ENCODE measurements at places on chromosomes 6 and 20.

GRCh38 chr20:63782051-63782471 lies 42.5 kb downstream of the SLC2A4RG start:
- DNase-seq: no peak

DNA sequence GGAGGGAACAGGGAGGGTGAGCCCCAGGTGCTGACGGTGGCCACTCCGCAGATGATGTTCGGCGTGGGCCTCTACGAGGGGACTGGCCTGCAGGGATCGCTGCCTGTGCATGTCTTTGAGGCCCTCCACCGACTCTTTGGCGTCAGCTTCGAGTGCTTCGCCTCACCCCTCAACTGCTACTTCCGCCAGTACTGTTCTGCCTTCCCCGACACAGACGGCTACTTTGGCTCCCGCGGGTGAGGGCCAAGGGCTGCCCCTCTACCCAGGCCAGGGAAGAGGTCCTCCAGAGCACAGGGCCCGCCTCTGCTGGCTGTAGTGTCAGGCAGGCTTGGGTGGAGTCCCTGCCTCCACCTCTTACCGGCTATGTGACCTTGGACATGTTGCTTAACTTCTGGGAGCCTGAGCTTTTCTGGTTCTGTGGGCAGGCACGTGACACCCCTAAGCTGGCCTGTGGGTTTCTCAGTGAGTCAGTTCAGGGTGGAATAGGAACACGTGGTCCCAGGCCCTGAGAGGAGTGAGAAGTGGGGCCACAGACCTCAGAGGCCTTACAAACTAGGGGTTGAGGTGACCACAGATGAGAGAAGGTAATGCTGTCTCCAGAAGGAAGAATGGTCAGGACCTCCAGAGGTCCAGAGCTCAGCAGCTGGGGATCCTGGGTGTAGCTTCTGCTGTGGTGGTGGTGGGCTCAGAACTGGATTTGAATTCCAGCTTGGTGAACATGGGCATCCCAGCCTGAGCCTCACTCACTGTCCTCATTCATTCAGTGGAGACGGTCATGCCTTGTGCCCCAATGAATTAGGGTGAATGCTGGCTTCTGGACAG lies 11.9 kb downstream of the PCIF1 start:
- no peak for DNase-seq

DNA sequence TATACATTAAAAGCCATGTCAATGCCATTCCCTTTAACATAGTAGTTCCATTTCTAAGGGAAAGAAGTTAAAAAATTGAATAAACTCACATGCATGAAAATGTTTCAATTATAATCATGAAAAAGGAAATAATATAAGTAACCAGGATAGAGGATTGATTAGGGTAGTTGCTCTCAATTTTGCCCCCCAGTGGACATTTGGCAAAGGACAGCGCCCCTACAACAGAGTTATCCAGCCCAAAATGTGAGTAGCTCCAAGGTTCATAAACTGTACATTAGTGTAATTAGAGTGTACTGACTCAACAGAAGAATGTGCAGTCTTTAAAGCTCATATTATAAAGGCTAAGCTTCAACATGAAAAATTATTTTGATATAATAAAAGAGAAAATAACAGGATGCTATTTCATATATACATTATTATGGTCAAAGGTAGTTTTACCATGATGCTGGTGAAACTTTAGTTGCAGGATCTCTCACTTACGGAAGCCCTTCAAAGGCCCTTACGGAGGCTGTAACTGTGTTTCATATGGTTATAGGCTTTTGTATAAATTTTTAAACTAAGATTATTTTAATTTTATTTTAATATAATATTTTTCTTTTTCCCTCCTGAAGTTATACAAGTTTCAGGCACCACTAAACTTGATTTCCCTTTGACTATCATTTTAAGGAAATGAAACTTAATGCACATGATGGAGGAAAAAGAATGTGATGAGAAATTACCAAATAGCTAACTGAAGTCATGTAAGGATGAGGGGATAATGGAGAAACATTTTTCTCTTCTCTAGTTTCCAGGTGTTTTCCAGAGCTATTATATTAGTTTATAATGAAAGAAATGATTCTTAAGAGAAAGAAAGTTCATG lies 403.6 kb downstream of the PLCB1 start:
- DNase-seq: no peak

DNA sequence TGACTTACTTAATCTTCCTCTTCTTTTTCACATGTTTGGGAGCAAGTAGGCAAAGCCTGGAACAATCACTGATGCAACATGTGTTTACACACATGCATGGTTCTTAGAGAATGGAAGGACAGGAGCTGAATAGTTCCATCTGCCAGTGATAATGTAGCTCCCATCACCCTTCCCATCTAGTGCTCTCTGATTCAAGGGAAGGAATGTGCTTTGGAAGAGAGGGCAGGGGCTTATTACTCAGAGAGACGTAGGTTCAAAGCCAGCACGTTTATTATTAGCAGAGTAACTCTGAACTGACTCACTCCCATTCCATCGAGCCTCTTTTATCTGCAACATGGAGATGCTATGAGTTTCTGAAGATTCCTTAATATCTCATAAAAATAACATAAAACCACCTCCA lies 211.9 kb downstream of the GMPR start:
- no peak for DNase-seq

DNA sequence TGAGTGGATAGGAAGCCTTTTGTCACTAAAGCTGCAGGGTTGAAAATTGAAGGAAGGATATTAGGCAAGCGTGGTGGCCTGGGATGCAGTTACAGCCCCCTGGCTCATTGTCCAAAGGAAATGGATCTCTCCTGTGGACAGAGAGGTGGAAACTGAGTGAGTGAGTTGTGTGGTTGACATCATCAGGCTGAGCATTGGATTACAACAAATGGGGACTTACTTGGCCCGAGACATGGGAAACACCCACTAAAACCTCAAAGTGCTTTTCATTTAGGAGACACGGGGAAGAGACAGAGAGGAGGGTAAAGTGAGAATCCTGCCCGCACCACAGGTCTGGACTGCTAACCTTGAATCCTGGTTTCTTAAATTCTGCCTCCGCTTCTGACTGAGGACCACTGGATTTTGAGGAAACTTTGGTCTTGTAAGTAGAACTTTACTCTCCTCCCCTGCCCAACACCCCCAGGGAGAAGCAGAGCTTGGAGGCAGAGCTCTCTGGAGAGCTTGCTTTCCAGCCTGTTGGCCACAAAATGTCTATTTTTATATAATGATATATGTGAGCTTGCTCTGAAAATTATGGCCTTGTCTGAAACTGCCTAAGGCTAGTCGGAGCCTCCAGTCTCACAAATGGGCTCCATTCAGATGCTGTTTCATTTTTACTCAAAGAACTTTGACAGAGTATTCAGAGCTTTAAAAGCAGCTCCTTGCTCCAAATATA lies at the start of gene PKIG:
Gene PKIG, plus strand, starts transcription at position 269 of the 715 bp plus-strand sequence. CDS start 31,978 bp downstream, outside the sequence.
- no peak for DNase-seq

DNA sequence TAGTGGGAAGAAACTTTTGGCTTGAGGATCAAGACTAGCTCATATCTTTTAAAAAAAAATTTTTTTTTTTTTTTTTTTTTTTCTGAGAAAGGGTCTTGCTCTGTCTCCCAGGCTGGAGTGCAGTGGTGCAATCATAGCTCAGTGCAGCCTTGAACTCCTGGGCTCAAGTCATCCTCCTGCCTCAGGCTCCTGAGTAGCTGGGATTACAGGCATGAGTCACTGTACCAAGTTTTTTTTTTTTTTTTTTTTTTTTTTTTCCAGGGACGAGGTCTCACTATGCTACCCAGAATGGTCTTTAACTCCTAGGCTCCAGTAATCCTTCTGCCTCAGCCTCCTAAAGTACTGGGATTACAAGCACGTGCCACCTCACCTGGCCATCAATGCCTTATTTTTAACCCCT lies 27.9 kb downstream of the GCLC start:
- no peak for DNase-seq

DNA sequence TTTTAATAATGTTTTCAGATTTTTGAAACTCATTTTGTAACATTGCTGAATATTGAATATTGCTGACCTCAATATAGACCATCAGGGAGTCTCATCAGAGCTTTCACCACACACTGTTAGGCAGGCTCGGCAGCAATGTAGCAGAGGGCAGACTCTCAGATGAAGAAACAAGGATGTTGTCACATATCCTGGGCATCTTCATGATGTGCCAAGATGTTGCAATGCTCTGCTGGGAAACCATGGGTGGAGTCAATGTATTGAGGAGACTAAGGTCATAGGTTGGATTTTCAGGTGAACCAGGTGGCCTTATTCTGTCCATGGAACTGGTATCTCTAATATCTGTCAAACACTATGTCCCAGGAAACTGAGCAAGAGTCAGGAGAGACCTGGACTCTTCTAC lies 27.3 kb downstream of the NR2E1 start:
- no peak for DNase-seq

DNA sequence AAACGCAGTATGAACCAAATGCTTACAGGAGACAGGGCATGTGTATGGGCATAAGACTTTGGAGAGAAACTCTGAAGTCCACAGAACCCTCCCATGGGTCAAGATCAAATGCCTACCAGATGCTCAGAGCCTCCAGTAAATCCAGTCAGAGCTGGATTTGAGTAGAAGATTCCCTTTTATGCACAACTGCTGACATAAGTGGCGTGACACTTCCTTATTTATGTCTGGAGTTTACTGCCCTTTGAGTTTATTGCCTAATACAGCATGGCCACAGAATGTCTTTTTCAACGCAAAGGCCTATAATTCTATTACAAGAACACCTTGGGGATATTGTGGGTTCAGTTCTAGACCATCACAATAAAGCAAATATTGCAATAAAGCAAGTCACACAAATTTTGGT lies 220.0 kb upstream of the FOXQ1 start:
- DNase-seq: no peak

DNA sequence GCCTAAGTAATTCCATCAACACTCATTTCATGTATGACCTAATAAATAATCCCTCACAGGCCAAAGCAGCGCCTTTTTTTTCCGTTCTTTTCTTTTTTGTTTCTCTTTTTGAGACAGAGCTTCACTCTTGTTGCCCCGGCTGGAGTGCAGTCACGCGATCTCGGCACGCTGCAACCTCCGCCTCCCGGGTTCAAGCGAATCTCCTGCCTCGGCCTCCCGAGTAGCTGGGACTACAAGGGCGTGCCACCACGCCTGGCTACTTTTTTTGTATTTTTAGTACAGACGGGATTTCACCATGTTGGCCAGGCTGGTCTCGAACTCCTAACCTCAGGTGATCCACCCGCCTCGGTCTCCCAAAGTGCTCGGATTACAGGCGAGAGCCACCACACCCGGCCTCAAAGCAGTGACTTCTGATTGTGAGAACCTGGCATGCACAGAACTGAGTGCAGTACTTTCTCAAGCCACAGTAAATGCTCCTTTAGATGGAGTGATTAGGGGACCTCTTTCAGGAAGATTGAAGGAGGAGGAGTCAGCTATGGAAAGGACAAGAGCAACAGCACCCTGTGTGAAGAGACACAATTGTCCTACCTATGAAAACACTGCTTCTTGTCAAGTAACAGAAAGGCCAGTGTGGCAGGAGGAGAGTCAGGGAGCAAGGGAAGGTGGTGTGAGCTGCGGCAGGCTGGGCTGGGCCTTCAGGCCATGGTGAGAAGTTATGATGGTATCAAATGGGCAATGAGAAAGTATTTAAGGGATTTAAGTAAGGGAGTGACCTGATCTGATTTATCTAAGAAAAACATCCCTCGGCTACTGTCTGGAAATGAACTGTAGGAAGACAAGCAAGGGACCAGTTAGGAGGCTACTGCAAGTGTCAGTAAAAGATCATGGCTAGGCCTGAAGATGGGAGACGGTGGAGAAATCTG lies 1.7 kb upstream of the SCAF8 start:
- no peak for DNase-seq

GRCh38 chr6:15936503-15936902 lies 192.4 kb upstream of the MYLIP start:
- no peak for DNase-seq

GRCh38 chr6:143232849-143233248 lies 172.2 kb downstream of the AIG1 start:
- DNase-seq: no peak

- DNase-seq: no peak
Observed at GRCh38 chr6:134466771-134467525, 149.0 kb upstream of the SGK1 start.

- DNase-seq: no peak
Observed at GRCh38 chr6:164216839-164217238, 802.3 kb downstream of the QKI start.

- no peak for DNase-seq
Observed at GRCh38 chr20:10883166-10883565, 209.4 kb upstream of the JAG1 start.

- DNase-seq: no peak
Observed at GRCh38 chr6:26477426-26477825, 19.7 kb downstream of the BTN2A1 start.

DNA sequence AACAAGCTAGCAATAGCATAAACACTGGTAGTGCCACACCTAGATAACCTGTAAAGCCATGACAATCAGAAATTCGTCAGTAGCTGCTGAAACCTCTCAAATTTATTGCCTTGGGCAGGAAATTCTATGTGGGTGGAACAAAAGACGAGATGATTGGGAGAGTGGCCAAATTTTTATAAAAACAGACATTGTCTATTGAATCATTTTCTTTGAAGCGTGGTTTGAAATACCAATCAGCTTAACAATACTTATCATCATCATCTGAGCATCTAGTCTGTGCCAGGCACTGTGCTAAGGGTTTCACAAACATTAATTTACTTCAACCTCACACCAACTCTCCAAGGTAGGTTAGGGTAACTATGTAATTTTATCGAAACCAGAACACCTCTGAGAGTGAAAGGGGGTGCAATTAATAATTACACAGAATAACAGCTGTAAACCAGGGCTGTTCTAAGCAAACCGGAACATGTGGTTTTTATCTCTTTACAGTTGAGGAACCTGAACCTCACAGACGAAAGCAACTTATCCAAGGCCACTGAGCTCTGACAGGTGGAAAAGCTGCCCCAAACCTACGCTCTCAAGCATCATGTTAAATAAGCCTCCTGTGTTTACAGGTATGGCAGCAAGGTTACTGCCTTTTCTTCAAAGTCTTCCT lies 43.4 kb downstream of the NHSL1 start:
- DNase-seq: no peak

DNA sequence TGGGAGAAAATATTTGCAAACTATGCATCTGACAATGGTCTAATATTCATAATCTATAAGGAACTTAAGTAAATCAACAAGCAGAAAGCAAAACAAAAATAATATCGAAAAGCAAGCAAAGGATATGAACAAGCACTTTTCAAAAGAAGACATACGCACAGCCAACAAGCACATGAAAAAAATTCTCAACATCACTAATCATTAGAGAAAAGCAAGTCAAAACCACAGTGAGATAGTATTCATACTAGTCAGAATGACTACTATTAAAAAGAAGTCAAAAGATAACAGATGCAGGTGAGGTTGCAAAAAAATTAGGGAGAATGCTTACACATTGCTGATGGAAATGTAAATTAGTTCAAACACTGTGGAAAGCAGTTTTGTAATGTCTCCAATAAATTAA lies 410.2 kb downstream of the MMUT start:
- DNase-seq: no peak

GRCh38 chr6:138931660-138932059 lies 56.4 kb downstream of the REPS1 start:
- no peak for DNase-seq

Measured in substantia nigra (tissue), 51 donors.